NK-92 treated with Interleukin-12 subunit alpha and Interleukin-12 subunit beta, amount 100 ng/mL, for 24 hours (cell line): ENCODE measurements at places on chromosomes 13 and 19.

DNA sequence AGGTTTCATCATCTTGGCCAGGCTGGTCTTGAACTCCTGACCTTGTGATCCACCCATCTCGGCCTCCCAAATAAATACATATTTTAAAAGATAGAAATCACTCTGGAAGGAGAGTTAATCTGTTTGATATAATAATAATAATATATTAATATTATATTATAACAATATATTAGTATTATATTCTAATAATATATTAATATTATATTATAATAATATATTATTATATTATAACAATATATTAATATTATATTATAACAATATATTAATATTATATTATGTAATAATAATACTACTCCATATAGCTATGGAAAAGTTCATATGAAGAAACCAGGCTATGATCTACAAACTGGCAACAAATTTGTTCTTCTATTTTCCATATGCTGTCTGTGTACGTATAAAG, 16.8 kb downstream of the HPN start:
- DNase-seq, result no peak

DNA sequence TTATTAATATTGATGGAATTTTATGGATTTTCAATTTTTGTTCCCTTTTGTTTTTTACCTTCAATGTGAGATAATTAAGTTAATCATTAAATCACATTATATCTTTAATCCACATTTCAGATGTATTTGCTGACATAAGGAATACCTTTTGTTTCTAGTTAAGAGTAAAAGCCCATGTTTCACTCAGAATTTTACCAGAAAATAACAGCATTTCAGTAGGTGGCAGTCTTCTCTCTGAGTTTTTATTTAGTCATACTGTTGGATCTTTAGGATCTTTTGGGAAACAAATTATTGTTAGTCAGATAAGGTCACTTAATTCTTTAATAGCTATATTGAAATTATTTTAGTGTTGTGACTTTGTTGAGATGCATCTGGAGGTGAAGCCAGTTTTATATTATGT, 67.9 kb downstream of the NDFIP2 start:
- no peak for DNase-seq

- DNase-seq, result no peak
Measured at GRCh38 chr13:20717581-20718542, 14.4 kb downstream of the IL17D start.

DNA sequence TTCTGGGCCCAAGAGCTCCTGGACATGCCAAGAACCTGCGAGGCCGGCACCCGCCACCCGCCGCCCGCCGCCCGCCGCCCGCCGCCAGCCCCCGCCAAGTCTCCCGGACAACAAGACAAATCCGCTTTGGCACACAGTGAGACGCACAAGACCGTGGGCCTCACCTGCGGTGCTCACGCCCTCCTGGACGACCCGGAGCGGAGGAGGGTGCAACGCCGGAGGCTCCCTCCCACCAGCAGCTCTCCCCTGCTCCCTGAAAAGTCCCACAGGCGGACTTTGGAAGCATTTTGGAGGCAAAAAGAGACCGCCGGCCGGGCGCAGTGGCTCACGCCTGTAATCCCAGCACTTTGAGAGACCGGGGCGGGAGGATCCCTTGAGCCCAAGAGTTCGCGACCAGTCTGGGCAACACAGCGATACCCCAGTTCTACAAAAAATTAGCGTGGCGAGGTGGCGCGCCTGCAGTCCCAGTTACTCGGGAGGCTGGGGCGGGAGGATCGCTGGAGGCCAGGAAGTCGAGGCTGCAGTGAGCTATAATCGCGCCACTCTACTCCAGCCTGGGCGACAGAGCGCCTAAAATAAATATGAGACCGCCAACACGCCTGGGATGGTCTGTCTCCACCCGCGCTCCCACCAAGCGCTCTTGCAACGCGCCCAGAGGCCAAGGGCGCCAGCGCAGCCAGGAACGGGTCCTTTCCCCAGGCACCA, 783 bp downstream of the RHPN2 start:
- DNase-seq, result no peak

DNA sequence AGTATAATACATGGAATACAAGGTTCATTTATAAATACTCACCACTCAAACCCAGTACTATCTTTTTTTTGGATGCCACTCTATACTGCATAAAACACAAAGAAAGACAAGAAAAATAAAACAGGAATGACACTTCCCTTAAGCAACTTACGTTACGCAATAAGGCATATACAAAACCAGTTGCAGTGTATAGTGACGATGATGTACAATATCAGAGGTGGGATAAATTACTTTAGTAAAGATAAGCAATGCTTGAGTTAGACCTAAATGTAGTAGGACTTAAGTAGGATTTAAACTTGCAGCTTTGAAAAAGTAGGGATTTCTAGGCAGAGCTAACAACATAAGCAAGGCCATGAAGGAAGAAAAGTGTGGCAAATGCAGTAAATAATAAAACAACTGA, 374.9 kb downstream of the SPRY2 start:
- no peak for DNase-seq

DNA sequence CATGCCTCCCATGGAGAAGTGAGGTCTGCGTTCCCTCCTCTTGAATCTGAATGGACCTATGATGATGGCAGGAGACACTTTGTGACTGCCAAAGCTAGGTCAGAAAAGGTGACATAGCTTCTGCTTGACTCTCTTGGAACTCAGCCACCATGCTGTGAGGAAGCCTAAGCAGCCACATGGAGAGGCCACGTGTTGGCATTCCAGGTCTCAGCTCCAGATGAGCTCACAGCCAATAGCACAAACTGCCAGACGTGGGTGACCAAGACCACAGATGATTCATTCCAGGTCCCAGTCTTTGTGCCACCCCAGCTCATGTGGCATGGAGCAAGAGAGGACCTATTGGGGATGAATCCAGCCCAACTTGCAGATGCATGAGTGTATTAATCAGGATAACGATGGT, 8.7 kb upstream of the GGACT start:
- DNase-seq, result no peak

GRCh38 chr13:58056426-58056825, 424.9 kb downstream of the PCDH17 start:
- DNase-seq, result no peak

- no peak for DNase-seq
Measured at GRCh38 chr19:45862271-45862563, 730 bp downstream of the SYMPK start.

DNA sequence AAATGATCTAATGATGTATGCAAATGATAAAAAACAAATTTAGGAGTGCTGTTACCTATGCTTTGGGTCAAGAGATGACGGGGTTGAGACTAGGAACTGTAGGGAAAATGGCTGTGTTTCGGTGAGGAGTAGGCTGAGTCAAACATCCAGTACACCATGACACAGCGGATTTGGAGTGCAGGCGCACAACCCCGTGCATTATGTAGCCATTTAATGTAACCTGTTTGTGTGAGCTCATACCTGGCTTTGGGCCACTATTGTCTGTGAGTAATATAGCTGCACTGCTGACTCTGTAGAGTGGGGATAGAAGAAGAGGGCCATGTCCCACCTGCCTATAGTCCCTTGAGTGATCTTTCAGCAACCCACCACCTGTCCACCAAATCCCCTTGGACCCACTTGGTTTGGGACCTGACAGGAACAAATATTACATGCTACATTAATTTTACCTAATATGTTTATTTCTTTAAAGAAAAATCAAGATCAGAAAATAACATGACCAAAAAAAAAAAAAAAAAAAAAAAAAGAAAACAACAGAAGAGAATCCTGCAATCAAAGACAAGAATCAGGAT, 95.5 kb upstream of the KLHL1 start:
- DNase-seq, result no peak

DNA sequence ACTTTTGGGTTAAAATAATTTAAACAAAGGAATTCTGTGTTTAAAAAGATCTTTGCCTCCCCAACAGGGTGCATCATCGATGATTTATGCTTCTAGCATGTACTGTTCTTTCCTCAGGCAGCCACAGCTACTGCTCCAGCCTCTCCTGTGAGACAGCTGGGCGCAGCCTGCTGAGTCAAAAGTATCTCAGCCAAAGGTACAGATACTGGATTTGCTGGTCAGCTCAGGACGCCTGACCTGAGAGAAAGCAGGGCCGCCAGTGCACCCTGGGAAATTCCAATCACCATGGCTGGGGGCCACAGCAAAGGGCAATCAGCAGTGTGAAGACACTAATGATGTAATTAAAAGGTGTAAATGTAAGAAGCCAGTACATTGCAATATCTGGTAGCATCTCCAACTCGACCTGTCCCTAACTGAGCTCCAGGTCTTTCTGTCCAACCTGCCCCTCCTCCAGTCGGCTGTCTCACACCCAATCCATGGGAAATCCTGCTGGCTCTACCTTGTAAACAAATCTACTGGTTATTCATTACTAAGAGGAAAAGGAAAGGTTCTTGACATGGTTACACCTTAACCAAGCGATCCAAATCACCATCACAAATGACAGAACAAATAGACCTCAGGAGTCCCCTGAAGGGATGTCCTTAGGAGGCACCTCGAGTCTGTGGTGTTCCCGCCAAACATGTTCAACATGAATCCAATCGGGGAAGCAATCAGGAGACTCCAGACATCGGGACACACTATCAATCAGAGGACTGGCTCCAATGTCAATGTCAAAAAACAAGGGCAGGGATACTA, 7.3 kb downstream of the OPA3 start:
- DNase-seq, result no peak

- no peak for DNase-seq
Measured at GRCh38 chr19:43595605-43595998, 332 bp downstream of the IRGQ start.

DNA sequence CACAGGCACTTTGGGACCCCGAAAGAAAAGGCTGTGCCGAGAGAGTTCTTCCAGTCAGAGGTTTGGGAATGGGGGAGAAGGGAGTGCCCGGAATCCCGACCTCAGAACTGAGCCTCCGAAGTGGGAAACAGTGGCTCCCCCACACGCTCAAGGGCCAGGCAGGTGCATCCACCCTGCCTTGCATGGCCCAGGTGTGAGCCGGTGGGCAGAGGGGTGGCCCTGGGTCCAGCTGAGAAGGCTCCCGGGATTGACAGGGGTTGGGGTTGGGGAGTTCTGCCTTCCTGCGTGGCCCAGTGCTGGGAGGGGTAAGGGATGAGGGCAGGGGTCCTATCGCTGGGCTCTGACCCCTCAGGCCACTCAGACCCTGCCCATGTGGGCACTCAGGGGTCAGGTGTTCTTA, 163.5 kb upstream of the TUBA3C start:
- no peak for DNase-seq

DNA sequence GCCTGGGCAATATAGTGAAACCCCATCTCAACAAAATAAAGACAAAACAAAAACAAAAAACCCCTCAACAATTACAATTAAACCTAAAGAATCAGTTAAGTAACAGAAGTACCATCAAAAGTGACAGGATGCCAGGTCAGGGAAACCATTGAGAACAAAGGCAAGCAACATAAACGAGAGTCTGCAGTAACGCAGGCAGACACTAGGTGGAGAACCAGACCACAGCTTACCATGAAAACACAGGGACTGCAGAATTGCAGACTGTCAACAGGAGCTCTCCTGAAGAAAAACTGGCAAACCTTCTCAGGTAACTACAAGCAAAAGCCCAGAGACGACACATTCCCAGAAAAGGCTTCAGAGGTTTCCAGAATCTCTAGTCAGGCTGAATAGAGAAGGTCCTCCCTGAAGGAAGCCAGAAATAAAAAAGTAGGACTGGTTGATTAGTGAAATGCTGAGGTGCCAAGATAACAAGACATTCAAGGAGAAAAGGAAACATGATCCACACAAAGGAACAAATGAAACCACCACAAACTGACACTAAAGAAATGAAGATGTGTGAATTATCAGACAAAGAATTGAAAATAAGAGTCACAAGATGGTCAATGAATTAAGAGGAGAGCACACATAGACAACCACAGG, 2.2 kb upstream of the ZNF665 start:
- no peak for DNase-seq

DNA sequence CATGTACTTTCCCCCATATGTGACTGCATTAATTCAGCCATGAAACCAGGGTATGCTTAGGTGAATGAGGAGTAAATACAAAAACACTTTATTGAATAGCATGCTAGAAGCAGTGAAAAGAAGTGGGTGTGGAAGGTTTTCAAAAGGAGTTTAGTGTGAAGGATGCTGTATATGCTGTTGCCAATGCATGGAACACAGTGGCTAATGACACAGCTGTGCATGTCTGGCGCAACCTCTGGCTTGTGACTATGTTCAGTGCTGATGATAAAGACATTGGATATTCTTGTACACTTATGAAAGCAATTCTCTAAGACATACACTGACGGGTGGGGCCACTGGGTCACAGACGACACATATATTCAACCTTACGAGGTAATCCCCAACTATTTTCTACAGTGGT, 55.2 kb downstream of the SOX21 start:
- no peak for DNase-seq

DNA sequence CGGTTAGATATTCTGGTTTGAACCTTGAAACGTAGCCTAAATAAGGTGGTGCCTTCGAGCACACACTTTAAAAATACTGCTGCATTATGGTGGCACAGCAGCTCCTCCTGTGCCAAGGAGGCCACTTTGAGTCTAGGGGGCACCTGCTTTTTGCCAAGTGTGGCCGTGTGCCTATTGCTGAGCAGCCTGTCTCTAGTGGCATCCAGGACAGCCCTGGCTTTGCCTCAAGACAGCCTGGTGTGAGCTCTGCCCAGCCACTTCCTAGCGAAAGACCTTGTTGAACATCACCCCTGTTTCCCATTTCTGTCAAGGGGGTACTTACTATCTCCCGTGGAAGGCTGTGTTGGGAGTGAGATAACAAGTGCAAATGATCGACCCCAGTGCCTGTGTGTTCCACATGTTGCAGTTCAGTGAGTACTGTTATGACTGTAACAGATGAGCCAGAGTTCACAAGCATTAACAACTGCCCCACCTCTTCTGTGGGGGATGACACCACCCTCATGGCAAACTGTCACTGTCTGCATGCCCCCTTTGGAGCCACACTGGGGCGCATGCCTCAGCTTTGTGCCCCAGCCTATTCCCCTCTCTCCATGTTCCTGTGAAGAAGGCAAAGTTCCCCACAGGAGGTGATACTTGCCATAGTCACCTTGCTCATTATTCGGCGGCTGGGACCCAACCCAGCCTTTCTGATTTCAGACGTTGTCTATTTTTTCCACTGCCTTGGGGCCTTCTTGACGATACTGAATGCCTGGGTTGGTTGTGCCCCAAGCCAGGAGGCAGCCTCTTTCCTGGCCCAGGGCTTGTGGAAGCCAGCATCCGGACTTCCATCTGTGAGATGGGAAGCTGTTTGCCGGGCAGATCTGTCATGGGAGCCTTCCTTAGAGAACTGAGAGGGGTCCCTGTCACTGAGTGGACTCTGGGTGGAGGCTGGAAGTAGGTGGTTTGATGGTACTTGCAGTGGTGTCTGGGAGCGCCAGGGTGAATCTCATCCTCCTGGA, 5.4 kb downstream of the GATAD2A start:
- no peak for DNase-seq
